ENCODE measurements at places on chromosomes 2 and 18.

GRCh38 chr2:114406347-114406746 is 36.1 kb upstream of the DPP10 start:
- no peak for DNase-seq

GRCh38 chr2:239712755-239713154 is 311.9 kb upstream of the HDAC4 start:
- no peak for DNase-seq

DNA sequence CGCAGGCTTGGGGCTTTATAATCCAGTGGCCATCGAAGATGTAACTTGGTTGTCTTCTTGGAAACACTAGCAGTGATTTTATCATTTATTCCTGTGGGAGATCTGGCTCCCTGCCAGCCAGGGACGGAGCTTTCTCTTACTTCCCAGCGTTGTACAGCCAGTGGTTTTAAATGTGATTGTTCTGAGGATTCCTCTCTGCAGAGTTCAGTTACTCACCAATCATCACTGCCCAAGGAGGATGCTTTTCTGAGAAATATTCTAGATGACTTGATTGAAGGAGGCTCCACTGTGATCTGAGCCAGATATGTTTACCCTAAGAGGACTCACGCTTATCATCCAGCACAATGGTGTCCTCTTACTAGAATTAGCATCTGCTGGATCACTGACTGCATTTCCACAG is 744.3 kb downstream of the RNF144A start:
- no peak for DNase-seq

- DNase-seq, result no peak
Observed at GRCh38 chr2:124693156-124693555, 668.1 kb downstream of the CNTNAP5 start.

DNA sequence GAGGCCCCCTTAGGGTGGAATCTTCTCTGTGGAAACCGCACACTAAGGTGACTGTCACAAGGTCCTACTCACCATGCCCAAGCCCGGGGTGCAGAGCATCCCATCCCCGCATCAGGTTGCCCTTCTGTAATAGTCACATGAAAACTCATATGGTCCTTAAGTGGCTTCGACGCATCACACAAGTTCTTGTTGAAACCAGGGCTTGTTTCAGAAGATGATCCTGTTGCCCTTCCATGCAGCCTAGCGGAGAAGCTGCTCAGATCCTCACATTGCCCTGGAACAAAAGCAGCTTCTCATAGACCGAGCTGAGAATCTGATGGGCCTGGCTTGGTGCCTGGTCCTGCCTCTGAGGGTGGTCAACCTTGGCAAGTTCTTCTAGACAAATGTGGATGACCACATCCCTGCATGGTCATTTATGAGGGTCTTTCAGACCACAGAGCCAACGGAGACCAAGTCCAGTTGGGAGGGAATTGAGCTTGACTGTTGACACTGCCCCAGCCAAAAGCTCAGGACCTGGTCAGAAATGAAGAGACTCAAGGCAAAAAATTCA is 54.1 kb downstream of the PDCL3 start:
- no peak for DNase-seq

- no peak for DNase-seq
Observed at GRCh38 chr2:74763962-74764428, 69.9 kb upstream of the HK2 start.

GRCh38 chr2:174338147-174338605 is 3.4 kb downstream of the SP9 start:
- DNase-seq, result no peak

- no peak for DNase-seq
Observed at GRCh38 chr2:163774862-163775261, 39.1 kb upstream of the FIGN start.

GRCh38 chr2:172297950-172298349 is 129.4 kb upstream of the ITGA6 start:
- DNase-seq, result no peak

GRCh38 chr2:18991177-18992168 is 366.9 kb downstream of the OSR1 start:
- DNase-seq, result no peak

GRCh38 chr2:51301381-51301780 is 269.4 kb upstream of the NRXN1 start:
- DNase-seq, result no peak

DNA sequence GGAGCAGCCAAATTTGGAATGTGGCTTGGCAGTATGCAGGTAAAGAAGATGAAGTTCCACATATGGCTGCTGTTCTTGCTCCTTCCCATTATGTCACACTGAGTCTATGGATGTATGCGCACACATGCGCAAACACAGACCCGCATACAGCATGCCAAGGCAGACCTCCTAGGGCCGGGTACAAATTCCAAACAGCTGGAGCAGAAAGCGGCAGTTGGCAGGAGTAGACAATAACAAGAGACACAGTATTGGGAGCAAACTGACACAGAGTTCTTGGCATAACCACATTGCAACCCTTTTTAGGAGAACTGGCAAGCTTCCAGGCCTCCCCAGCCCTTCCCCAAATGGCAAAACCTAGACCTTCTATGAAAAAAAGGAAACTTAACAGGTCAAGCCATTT is 268.9 kb downstream of the SP3 start:
- DNase-seq, result no peak
